ENCODE measurements at places on chromosomes 6 and 20.

- DNase-seq, result no peak
Measured at GRCh38 chr20:4836935-4837334, 115.2 kb downstream of the PRND start.

DNA sequence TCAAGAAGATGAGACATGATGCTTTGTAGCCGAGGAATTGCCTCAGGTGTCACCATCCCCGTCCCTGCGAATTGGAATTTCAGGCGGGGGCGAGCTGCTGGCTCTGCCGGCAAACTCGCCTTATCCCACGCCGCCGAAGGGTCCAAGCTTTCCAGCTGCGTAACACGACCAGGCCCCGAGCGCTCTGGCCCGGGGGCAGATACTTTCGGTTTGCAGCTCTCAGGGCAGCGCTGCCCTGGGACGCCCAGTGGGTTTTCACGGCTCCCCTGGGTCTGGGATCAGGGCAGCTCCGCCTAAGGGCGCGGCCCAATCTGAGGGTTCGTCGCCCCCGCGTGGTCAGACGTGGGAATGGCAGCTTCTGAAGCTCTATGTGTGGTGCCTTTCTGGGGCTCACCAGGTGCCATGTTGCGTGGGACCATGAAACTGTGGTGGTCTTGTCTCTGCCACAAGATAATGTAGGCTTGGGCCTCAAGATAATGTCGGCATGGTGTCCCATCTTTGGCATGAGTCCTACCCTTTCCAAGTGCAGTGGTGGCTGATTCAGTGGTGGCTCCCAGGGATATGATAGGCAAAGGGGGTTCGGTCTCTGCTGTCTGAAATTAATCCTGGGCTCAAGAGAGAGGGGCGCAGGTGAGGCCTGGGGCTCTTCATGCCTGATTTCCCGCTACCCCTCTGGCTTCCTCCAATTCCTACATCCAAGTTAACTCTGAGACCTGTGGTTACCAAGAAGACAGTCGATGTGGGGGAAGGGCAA is 21.0 kb downstream of the PIGT start:
- DNase-seq, result peak; percentile 63

DNA sequence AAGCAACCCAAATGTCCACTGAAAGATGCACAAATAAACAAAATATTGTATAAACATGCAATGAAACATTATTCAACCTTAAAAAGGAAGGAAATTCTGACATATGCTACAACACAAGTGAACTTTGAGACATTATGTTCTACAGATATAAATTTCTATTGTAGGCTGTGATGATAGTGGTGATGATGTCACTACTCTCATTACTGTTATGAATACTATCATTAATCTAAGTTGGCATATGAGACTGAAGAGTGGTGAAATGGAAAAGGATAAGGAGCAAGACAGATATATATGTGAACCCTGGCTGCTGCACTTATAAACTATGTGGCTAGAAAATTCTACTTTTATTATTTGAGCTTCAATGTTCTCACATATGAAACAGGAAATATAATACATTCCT is 360.2 kb downstream of the TFAP2A start:
- DNase-seq, result no peak

- no peak for DNase-seq
Measured at GRCh38 chr6:158488065-158488464, 71.8 kb upstream of the TMEM181 start.

DNA sequence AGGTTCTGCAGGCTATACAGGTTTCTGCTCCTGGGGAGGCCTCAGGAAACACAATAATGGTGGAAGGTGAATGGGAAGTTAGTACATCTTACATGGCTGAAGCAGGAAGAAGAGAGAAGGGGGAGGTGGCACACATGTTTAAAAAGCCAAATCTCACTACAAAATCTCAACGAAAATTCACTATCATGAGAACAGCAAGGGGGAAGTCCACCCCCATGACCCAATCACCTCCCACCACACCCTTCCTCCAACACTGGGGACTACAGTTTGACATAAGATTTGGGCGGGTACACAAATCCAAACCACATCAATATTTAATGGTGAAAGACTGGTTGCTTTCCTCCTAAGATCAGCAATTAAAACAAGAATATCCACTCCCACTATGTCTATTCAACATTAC is 13.8 kb upstream of the POLR1H start:
- no peak for DNase-seq

DNA sequence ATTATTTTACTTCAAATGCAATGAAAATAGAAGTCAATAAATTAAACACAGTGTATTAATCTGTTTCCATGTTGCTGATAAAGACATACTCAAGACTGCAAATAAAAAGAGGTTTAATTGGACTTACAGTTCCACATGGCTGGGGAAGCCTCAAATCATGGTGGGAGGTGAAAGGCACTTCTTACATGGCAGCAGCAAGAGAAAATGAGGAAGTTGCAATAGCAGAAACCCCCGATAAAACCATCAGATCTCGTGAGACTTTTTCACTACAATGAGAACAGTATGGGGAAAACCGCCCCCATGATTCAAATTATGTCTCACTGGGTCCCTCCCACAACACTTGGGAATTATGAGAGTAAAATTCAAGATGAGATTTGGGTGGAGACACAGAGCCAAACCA is 82.2 kb downstream of the GPR63 start:
- no peak for DNase-seq

- DNase-seq, result no peak
Measured at GRCh38 chr6:22078802-22079545, 217.9 kb downstream of the PRL start.

GRCh38 chr6:44189257-44189656 is 27.5 kb upstream of the MYMX start:
- DNase-seq, result no peak

- DNase-seq, result no peak
Measured at GRCh38 chr6:53915026-53915691, 120.4 kb downstream of the LRRC1 start.

- DNase-seq, result no peak
Measured at GRCh38 chr6:139887275-139887674, 512.8 kb upstream of the CITED2 start.

- no peak for DNase-seq
Measured at GRCh38 chr6:158684311-158684710, 34.5 kb downstream of the SYTL3 start.

- DNase-seq, result no peak
Measured at GRCh38 chr6:9610620-9611415, 804.1 kb downstream of the TFAP2A start.

DNA sequence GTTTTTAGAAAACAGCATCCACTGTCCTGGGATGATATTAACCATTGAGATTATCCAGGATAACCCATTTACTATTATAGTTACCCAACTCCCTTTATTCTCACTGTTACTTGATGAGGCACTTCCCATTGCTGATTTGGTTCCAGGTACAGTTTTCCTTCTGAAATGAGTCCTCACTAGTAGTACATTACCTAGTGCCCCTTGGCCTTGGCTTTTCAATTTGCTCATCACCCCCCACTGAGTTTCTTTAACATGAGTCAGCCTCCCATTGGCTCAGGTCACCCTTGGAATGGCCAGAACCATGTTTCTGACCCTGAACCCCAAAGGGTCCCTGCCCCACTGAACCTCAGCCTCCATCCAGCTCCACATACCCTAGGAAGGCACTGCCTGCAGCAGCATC is 28.4 kb downstream of the MDGA1 start:
- DNase-seq, result no peak

DNA sequence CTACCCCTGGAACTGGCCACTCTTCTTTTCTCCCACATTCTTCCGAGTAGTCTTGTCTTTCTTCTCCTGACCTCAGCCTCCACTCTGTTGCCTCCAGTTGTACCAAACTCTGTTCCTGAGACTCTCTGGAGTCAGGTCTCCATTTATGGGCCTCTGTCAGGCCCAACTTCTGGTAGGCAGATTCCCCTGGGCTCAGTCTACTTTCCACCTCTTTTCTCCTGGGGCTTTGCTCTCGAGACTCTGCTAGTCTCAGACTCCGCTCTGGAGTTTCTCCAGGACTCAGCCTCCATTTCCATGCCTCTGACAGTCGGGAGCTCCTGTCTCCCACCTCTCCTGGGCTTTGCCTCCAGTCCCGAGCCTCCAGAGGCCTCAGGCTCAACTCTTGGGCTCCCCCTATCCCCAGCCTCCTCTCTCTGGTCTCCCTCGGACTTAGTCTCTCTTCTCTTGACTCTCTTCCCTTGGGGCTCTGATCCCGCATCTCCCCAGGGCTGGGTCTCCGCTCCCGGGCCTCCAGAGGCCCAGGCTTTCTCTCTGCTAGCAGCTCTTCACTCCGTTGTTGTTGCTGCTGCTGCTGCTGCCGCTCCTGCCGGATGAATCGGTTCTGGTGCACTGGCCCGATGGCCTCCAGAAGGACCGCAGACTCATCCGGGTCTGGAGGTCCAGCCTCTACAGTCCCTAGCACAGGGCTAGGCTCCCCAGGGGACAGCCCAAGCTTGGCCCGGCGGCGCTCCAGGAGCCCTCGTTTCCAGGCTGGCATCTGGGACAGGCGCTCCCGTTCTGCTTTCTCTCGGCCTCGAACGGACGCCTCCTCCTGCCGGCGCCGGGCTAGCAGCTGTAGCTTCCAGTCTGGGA is 1.1 kb downstream of the PPP1R18 start:
- no peak for DNase-seq

DNA sequence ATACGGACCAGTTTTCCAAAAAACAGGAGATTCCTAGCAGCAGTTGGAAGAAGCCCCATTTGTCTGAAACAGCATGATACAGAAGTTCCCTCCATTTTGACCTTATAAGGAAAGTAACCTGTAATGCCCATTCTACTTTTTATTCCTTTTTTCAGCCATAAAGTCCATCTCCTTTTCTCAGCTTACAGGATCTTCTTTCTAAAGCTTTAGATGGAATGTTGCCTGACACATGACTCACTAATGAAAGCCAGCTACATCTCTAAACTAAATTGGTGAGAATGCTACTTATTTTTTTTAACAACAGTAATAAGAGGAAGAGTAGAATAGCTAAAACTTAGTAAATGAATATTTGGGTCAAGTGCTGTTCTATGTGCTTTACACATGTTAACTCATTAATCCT is 234.1 kb downstream of the CDH26 start:
- DNase-seq, result no peak

DNA sequence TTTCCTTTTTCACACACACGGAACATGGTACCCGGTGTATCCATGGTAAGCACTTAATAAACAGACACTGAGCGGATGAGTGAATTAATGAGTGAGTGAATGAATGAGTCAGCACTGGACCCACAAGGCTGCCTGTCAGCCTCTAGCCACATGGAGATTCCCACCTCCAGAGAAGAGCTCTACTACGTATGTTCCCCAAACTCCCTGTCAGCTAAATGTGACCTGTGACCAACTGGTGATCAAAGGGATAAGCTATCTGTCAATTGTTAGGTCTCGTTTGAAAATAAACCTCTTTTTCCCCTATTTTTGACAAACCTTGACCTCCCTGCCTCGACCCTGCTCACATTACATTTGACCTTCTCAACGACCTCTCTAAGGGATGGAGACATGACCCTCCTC is 24.5 kb upstream of the TAF8 start:
- no peak for DNase-seq

- DNase-seq, result no peak
Measured at GRCh38 chr20:2930538-2930937, 57.3 kb downstream of the PTPRA start.

DNA sequence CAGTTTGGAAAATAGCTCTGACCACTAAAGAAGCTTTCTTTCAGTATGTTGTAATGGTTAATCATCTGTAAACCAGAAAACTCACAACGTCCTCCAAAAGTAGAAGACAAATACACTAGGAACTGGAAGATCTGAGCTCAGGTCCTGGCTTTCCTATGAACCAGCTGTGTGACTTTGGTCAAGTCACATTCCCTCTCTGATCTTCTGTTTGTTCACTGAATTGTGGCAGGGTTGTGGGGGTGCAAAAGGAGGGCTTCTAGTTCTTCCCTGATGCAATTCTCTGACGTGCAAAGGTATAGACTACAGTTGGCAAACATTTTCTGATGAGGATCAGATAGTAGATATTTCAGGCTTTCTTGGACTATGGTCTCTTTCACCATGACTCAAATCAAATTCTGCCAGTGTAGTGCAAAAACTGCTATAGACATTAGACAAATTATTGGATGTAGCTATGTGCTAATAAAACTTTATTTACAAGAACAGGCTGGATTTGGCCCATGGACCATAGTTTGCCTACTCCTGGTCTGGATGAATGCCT is 44.9 kb downstream of the ATXN1 start:
- DNase-seq, result no peak

- DNase-seq, result no peak
Measured at GRCh38 chr6:138526822-138527235, 27.5 kb upstream of the NHSL1 start.

GRCh38 chr20:63775096-63775978 is 35.8 kb downstream of the SLC2A4RG start:
- peak; percentile 12 for DNase-seq

DNA sequence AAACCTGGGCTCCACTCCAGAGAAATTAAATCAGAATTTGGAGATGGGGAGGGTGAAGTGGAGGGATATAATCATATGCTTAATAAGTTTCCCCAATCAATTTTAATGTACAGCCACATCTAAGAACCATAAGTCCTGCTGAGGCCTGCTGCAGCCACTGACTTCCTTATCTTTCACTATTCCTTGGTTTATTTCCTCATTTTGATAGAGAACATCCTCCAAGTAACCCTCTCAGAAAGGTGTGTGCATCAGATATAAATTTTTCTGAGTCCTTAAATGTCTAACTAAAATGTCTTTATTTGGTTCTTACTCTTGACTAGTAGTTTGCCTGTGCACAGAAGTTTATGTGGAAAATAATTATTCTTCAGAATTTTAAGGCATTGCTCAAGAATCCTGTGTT is 23.7 kb upstream of the SIRT5 start:
- DNase-seq, result no peak

- no peak for DNase-seq
Measured at GRCh38 chr20:10306440-10307358, 88.1 kb downstream of the SNAP25 start.

- DNase-seq, result no peak
Measured at GRCh38 chr20:2509468-2509781, 710 bp upstream of the ZNF343 start.

DNA sequence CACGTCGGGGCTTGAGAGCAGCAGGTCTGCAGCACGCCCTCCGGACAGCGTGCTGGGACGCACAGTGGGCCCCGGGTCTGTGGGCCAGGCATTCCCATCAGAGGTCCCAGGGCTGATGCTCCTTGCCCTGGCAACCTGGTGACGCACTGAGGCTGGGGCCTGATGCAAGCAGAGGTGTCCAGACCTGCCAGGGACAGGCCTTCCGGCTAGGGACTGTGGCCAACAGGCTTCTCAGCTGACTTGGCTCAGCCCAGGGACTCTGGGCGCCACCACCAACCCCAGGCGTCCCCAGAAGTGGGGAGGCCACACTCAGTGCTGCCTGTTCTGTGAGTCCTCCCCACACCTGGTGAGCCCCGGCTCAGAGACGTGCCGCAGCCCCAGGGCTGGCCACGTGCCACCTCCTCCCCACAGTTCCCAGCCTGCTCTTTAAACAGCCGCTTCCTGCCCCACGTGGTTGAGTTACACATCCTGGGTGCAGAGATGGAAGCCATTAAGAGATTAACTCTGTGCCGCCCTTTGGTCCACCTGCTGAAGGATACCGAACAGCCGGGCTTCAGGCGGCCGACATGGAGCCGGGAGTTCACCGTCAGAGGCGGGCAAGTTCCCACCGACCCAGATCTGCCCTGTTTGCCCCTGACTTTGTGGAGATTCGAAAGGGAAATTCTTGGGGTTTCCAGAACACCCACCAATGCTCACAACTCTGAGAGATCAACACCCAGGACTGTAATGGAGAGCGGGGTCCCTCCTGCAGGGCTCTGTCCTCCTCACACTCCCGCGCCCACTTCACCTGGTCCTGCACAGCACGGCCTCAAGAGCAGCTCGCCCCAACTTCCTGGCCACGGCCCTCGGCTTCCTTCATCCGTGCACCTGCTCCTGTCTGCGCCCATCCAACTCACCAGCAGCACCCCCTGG is 37.6 kb upstream of the ZBP1 start:
- DNase-seq, result peak; percentile 12
